Heart right ventricle (tissue), 16 donors: ENCODE measurements at places on chromosomes 5 and 9. TPM values are rescaled to one million over a fixed set of nuclear protein-coding genes. Genes with fewer than 3 reads are reported as not detected.

DNA sequence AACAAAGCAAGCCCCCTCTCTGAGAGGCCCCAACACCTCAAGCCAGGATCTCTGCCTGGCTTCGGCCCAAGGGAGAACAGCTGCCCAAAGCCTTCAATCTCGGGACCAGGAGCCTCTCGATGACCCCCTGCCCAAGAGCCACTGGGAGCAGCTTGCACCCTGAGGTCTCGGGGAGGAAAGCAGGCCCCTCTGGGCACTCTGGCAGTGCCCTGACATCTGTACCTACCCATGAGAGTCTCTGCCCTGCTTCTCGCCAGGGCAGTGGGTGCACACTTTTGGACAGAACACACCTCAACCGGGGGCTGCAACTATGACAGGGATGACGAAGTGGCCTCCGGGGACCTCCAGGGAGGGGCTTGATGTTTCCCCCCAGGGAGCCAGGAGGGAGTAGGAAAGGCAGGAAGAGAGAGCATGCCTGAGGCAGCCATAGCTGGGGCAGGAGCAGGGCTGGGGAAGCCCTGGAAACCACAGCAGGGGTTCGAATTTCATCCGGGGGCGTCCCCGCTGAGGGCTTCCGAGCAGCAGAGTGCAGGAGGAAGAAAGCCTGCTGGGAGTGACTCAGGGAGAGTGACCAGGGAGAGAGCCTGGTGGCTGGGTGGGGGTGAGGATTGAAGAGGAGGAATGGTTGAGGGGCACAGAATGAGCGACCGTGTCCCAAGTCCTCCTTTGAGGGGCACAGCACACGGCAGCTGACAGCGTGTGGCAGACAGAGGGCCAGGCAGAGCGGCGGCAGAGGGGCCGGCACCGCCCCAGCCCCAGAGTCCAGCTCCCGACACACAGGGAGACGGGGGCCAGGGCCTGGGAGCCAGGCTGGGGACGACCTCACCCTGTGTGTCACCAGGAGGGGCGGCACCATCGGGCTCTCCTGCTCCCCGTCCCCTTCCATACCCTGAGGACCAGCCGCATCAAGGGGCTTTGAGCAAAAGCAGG is 1.8 kb downstream of the LPCAT1 start:
- no peaks in the 10 kb centered on the region for H3K36me3 ChIP-seq
- DNase-seq = peak; percentile 8
- H3K4me3 ChIP-seq = peak overlapping the region; percentile 73

DNA sequence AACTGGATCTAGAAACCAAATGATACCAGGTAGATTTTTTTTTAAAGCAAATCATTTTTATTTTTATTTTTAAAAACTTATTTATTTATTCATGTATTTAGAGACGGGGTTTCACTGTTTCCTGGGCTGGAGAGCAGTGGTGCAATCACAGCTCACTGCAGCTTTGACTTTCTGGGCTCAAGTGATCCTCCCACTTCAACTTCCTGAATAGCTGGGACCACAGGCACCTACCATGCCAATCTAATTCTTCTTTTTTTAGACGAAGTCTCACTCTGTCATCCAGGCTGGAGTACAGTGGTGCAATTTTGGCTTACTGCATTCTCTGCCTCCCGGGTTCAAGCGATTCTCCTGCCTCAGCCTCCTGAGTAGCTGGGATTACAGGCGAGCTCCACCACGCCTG is 41.3 kb upstream of the CDK20 start:
- H3K4me3 ChIP-seq = no peak overlapping the region
- no peaks in the 10 kb centered on the region for H3K36me3 ChIP-seq
- H3K27me3 ChIP-seq = no peaks in the 10 kb centered on the region

Gene KCNN2
- total RNA-seq = 5.0 TPM

DNA sequence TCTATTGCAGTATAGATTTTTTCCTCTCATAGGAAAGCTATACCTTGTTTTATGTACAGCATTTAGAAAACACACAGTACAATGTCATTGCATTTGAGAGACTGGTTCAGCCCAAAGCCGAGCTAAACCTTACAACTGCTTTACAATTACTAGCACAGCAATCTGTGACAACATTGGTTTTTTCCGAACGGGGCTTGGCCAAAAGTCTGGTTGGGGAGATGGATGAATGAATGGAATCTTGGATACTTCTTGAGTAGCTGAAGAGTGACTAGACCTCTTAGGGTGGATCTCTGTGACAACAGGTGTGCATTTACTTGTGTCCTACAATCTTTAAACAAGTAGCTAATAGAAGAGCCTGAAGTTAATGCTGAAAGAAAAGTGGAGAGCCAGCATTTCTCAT is 1.2 kb downstream of the SGCD start:
- no peaks in the 10 kb centered on the region for H3K27me3 ChIP-seq
- peak overlapping the region; percentile 61 for H3K4me3 ChIP-seq
- no peaks in the 10 kb centered on the region for H3K36me3 ChIP-seq
- peak overlapping the region; percentile 84 for H3K27ac ChIP-seq
- H3K4me1 ChIP-seq = peaks cover 3% of the 10 kb centered on the region
- no peak for DNase-seq

DNA sequence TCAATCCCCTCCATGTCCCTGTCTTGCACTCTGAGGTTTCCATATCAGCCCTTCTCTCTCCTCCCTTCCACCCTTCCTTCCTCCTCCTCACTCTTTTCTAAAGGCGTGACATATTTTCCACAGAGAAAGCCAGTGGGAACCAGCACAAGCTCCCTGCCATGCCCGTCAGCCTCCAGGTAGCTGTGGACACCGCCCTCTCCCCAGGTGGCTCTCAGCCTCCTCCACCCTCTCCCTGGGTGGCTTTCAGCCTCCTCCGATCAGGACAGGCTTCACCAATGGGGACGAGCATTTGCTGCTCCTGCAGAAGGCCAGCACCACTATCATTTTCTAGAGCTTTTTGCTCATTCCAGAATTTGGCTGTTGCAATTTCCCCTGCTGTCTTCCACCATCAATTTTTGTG is 236.6 kb downstream of the GADD45G start:
- H3K27me3 ChIP-seq = no peaks in the 10 kb centered on the region
- DNase-seq = no peak
- no peak overlapping the region for H3K27ac ChIP-seq
- peaks cover 19% of the 10 kb centered on the region for H3K4me1 ChIP-seq
- no peaks in the 10 kb centered on the region for H3K36me3 ChIP-seq

DNA sequence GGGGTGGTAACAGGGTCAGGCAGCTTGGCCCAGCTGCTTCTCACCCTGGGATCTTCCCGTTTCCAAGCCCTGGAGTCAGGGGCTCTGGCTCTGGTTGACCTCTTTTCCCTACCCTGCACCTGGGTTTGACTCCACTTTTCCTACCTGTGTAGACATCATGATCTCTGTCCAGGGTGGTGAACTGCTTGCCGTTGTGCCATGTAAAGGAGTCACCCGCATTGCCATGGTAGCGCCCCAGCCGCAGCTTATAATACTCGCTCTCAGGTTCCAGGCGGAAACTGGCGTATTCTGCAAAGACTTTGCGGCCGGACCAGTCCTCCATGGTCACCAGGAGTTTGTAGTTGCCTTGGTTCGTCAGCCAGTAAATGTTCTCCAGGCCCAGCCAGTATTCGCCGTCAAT is 30.9 kb downstream of the ANGPTL2 start:
- H3K27me3 ChIP-seq = no peaks in the 10 kb centered on the region
- H3K27ac ChIP-seq = no peak overlapping the region
- no peak overlapping the region for H3K4me3 ChIP-seq
- no peak for DNase-seq
- peaks cover 10% of the 10 kb centered on the region for H3K4me1 ChIP-seq

Gene EQTN
- not detected for total RNA-seq

Gene NEURL1B
- 15.5 TPM for total RNA-seq

DNA sequence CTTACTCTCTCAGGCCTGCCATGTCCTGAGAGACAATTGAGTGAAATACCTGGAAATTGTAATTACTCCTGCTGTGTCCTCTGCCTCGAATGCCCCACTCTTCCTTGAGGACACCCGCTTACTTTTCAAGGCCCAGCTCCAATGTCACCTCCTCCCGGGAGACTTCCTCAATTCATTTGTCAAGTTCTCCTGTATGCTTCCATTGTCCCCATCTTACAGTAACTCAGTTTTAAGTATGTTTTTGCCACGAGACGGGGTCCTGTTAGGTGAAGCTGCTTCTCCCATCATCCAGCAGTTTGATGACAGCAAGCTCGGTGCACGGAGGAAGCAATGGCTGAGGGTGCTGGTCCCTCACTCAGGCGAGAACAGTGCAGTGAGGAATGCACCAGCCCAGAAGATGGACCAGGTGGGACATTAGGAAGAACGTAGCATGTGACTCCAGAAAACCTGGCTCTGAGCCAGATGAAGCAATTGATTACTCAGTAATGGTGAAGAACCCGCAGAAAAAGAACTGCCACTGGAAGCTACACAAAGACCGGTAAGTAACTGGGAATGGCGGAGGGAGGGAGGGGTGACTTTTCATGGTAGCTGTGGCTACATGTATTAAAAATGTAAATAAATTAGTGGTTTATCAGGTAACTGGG is 274.8 kb downstream of the DENND1A start:
- no peaks in the 10 kb centered on the region for H3K36me3 ChIP-seq
- H3K27me3 ChIP-seq = no peaks in the 10 kb centered on the region
- DNase-seq = no peak

Gene TAL2
- not detected for total RNA-seq

GRCh38 chr5:68757006-68757405 is 336.8 kb upstream of the SLC30A5 start:
- H3K36me3 ChIP-seq = no peaks in the 10 kb centered on the region
- H3K27ac ChIP-seq = no peak overlapping the region
- H3K27me3 ChIP-seq = no peaks in the 10 kb centered on the region
- no peak overlapping the region for H3K4me3 ChIP-seq
- no peak for DNase-seq
